Activated naive CD4-positive, alpha-beta T cell treated with anti-CD3 and anti-CD28 coated beads for 36 hours (primary cell): ENCODE measurements at places on chromosomes 5 and 9.

DNA sequence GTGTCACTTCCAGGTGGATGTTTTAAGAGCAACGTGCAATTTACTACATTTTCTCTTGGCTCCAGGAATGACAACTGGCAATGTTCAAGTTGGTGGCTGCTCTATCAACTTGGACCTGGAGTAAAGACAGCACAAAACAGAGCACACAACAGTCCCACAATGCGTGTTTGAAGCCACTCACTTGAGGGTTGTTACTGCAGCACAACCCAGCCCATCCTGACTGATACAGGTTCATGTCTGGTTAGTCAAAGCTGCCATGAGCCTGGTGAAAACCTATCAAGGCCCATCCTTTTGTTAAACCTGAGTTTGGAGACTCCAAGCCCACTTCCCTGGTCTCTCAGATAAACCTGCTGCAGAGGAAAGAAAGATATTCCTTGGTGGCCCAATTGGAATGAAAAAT, 81.1 kb upstream of the LARP1 start:
- DNase-seq = no peak

GRCh38 chr9:100443781-100444768, 17.1 kb downstream of the MSANTD3 start:
- DNase-seq = no peak

- no peak for DNase-seq
Observed at GRCh38 chr5:147878066-147878759, at the start of gene SCGB3A2. SCGB3A2 (plus strand) TSS chr5:147878711; CDS start chr5:147878804, 93 bp downstream.

DNA sequence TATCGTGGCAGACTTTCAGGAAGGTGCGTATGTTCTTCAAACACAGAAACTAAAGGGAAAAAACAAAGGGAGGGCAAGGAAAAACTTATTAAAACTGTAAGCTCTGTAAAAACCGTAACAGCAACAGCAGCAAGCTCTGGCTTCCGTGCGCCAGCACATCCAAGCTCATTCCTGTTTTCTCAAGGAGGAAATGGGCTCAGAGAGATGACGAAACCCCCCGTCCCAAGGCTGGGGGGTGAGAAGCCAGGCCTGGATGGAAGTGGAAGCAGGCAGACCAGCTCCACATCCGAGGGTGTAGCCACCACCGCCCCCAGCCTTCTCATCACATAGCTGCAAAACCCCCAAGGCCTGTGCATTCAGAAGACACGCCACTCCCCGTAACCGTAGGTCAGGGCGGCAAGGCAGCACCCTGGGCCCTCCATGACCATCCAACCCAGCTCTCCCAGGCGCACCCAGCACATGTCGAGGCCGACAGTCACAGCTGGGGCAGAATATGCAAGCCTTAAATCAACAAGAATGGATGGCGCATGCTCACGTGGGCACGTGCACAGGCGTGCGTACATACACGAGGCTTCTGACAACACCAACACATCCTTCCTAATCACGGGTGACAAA, 52.8 kb downstream of the VAV2 start:
- DNase-seq = no peak

DNA sequence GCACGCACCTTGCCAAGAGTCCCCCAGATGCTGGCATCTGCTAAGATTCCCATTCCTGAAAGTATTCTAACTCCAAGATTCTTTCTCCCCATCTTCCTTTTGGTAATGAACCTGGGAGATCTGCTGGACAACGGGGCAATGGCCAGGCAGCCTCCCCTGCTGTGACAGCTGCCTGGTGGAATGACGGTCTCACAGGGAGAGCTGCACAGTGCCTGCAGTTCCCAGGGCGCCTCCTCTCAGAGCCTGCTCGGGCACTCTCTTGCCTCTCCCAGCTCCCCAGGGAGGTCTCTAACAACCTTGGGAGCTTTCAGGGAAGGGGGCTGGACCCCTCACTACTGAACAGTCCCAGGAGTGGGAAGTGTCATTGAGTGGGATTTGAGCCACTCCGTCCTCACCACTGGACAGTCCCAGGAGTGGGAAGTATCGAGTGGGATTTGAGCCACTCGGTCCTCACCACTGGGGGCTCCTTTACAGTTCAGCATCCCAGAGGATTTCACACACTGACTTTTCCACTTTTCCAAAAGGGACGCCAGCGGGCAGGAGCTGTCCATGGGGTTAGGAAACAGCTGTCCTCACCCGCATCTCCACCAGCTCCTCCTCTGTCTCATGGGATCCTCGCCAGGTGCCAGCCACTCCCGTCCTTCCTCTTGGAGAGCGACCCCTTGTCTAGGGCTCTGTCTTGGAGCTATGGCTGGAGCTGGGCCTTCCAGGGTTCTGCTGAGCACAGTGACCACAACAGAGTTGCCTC, 65.7 kb downstream of the ADAMTS2 start:
- DNase-seq = no peak

DNA sequence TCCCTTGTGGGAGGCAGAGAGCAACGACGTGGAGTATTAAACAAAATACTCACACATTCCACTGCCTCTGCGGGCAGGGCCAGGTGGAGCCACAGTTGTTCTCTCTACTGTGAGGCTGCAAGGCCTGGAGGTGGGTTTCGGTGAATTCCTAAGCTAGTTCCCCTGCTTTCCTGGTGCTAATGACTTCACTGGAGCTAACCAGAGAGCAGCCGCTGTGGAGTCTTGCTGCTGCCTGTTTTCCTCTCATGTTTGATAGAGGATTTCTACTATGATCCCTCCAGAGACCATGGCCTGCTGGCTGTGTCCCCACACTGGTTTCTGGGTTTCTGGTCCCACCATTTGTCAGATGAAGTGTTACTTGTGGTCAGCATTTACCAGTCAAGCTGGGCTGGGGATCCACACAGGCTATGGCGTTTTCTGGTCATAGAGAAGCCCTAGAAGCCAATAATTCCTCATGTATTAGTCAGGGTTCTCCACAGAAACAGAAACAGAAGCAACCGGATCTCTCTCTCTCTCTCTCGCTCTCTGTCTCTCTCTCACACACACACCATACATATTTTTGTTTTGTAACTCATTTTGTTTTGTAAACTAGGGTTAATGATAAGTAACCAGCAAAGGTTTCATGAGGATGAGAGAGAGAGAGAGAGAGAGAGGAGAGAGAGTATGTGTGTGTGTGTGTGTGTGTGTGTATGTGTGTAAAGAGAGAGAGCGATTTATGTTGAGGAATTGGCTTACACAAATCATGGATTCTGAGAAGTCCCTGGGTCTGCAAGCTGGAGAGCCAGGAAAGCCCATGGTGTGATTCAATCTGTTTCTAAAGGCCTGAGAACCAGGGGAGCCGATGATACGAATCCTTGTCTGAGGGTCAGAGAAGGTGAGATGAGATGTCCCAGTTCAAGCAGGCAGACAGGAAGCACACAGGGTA, 403.0 kb downstream of the GADD45G start:
- DNase-seq = no peak

GRCh38 chr5:81751836-81752643, 1.1 kb upstream of the SSBP2 start:
- peak; percentile 8 for DNase-seq
